GM10248 (cell line): ENCODE measurements at places on chromosomes 7 and 10.

DNA sequence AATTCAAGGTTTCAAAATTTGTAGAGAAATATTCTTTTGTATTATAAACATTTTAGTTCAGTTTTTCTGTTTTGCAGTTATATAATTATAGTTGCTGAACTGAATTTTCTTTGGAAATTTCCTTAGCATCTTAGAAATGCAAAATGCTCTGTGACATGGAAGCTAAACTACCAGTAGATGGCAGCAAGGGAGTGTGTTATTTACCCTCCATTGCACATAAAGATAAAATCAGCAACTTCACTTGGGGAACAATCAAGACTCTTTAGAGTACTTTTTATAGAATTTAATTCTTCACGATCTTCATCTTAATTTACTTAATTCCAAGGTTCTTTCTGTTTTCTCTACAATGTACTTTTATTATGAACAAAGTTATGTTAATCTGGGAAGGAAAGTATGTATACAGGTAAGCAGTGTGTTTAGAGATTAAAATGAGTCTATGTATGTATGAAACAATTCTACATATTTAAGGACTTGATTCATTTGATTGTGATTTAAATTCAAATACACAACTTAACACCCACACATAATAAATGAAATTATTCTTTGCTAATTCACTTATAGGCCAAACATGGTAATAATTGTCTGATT is 404.2 kb downstream of the THSD7A start:
- peak; percentile 48 for DNase-seq

DNA sequence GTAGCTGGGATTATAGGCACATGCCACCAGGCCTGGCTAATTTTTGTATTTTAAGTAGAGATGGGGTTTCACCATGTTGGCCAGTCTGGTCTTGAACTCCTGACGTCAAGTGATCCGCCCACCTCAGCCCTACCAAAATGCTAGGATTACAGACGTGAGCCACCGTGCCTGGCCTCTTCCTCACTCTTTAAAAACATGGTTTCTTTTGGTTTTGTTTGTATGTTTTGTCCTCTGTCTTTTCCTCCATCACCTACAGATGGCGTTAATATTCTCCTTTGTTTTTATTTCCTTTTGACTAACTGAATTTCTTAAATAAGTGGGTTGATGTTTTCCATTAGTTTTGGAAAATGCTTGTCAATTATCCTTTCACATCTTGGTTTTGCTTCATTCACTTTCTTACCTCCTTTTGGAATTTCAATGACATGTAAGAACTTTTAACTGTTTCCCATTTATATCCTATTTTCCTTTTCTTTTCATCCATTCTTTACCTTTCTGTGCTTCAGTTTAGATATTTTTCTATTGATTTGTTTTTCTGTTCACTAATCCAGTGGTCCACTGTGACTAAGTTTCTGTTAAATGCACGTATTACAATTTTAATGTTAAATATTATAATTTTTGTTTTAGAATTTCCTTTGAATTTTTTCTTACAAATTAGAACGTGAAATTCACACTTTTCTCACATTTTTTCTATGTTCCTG is 104.1 kb downstream of the ZNF467 start:
- DNase-seq, result no peak

DNA sequence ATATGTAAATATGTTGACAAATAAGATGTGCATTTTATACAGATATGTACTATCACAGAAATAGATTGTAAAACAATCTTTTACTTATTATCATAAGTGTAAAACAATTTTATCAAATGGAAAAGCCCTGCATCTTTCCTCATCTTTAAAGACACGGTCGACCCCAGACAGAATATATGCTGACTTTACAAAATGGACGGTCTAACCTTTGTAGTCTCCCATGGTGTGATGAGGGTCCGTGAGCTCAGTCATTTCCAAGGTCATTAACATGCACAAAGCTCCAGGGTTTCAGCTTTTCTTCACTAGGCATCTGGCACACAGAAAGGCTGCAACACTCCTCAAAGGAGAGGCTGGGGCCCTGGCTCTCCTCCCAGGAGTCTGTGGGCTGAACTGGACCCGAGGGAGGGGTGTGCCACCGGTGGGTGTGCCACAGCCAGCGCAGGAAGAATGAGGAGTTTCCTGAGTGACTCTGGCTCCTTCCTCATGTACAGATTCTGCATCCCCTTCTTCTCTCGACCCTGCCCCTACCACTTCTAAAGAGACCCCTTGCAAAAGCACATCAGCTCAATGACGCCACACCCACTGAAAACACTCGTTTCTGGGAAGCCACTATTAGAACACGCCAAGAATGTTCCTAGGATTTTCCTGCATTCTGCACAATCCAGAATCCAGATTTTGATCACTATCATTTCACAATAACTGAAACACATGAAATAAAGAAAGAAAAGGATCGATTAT is 26.2 kb upstream of the ABLIM1 start:
- DNase-seq, result no peak

GRCh38 chr7:40499718-40500117 is 364.9 kb downstream of the SUGCT start:
- DNase-seq, result no peak

DNA sequence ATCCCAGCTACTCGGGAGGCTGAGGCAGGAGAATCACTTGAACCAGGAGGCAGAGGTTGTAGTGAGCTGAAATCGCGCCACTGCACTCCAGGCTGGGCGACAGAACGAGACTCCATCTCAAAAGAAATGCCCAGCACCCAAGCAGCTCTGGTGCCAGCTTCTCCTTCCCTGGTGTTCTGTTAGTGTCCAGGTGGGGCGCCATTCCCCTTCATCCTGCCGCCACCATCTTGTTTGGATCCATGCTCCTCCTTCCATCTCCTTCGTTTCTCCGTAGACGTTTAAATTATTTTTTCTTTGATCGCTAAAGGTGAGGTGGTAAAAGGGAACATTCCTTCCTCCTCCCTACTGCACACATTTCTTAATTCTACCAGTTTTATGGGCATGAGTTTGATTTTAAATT is 30.3 kb downstream of the PROSER2 start:
- no peak for DNase-seq

DNA sequence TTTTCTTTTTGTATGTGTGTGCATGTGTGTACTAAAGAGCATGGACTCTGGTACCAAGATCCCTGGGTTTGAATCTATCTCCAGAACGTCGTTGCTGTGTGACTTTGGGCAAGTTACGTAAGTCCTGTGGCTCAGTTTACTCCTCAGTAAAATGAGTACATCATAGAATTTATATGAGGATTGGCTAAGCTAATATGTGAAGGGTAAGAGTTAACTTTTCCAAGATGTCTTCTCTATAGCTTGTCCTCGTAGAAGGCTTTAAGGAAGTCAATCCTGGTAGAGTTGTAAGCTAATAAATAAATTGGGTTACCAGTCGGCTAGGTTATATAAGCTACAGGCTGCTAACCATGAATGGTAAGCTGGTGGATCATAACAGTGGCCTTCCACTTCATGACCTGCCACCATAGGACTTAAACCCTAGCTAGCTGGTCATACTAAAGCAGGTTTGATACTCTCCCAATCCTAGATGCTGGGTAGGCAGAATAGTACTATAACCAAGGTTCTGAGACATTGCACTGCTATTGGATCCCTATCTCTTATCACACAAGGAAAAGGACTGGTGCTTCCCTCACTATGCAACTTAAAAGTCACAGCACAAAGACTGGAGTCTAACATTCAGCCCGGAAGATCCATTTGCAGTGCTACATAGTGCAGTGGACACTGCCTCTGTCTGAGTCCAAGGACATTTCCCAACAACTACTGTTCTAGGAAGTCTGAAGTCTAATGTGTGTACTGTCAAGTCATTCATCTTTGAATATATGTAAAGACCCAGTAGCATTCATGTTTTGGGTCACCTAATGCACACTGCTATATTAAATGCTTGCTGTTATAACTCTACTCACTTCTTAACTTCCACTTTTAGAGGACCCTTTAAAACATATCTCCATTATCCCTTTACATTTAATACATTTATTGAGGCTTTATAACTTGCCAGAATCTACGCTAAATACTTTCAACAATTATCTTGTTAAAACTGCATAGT is 156.2 kb downstream of the CRPPA start:
- no peak for DNase-seq

GRCh38 chr7:19752020-19752419 is 21.4 kb downstream of the TMEM196 start:
- no peak for DNase-seq

- no peak for DNase-seq
These were observed 314.6 kb downstream of the FRMD4A start for GRCh38 chr10:14016011-14016536.

GRCh38 chr10:88895250-88895649 is 15.2 kb downstream of the STAMBPL1 start:
- no peak for DNase-seq

DNA sequence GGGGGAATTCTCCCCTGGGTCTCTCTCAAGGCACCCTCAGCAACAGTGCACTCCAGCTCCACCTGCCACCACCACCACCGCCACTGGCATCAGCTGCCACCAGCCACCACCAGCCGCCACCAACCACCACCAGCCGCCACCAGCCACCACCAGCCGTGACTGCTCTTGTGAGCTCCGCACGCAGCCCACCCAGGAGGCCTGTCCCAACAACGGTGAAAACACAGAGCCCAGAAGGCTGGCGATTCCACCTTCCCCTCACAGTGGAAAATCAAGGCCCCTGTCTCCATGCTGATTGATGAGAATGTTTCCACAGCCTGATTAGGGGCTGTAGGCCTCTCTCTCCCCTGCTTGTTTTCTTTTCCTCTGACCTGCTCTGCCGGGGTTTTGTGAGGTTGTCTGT is 41.1 kb downstream of the COBL start:
- DNase-seq, result no peak

DNA sequence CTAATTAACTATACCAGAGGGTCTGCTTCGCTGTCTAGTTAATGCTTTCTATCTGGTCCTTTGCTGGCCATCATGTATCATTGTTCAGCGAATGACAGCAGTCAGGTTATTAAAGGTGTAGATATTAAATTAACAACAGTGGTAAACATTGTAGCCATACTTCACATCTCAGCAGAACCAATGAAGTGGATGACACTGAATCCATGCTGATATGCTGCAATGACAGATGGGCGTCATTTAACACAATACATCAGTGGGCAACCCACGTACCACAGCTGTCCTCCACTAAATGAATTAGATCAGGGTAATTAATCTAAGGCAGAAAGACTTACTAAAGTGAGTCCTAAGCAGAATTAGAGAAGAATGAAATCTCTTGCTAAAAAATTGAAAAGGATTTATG is 767.2 kb downstream of the NXPH1 start:
- no peak for DNase-seq

- DNase-seq, result peak; percentile 10
These were observed 53.5 kb downstream of the SCIN start for GRCh38 chr7:12623885-12624498.

- DNase-seq, result no peak
These were observed 31.8 kb upstream of the GPAM start for GRCh38 chr10:112215342-112215774.

DNA sequence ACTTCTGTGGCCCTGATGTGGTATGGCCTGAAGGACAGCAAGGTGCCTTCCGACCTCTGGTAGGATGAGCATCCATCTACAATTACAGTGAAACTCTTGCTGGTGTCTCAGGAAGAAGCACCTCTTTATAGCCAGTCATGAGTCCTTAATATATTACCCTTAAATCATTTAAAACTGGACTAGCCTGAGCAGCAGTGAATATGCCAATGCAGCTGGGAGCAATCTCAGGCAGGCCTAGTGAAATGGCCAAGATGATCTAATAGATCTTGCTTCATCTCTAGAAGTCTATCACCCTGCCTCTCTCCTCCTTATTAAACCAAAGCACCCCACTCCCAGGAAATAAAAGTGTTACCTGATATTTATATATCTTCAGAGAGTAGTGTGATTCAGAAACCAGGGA is 66.7 kb upstream of the SORCS3 start:
- DNase-seq, result no peak

DNA sequence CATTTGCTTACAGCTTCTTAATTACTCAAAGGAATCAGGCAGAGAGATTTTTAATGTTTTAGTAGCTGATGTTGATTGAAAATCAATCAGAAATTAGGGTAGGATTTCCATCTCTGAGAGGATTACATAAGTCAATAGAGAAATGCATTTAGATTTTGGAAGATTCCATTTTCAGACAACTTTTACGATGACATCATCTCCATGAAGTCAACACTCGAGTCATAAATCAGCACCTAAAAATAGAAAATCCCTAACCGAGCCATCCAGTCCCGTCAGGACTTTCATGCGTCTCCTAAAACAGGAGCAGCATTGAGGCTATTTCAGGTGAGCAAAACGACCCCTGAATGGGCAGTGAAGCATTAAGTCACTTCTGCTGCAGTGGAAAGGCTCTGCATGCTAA is 279.7 kb upstream of the RNF32 start:
- DNase-seq, result no peak

GRCh38 chr10:64368298-64368697 is 847.1 kb downstream of the REEP3 start:
- DNase-seq, result no peak

DNA sequence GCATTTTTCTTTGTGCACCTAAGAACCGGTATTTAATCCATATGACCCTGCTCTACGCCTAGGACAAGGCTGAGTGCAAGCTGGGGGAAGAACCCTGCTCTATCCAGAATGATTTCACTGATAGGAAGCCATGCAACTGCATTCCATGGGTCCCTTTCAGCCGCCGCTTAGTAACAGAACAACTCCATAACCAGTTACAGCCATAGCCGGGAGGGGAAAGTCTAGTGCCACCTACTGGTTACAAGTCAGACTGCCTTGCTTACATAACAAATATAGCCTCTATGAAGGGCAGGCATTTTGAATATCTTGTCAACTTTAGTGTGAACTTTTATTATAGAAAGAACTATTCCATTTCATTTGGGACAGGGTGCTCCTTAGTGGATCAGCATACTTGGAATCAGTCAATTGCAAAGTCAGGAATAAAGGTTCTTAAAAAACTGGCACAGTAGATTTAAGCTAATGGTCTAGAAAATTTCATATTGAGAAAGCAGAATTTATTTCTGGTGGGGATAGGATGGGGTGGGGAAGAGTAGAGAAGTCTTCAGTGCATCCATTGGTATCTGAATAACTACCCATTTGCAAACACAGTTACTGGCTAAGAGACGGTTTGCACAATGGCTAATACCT is 521.7 kb downstream of the ADRA2A start:
- DNase-seq, result peak; percentile 34

DNA sequence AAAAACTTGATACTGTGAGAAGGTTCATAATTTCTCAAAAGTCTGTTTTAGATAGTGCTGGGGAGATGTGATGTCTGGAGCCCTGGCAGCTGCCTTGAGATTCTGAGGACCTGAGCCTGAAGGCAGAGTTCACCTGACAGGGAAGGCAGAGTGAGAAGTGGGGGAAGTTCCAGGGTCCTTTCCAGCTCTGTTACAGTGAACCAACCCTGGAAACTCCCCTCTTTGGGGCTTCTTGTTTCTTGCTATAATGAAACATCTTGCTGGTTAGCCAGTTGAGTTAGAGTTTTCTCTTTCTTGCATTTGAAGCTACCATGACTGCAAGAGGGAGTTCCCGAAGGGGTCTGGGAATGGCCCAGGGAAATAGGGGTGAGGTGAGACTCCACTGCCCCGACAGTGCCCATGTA is 158.9 kb upstream of the TNRC18 start:
- DNase-seq, result no peak

GRCh38 chr10:72098836-72099599 is 10.7 kb upstream of the SPOCK2 start:
- DNase-seq, result no peak

- DNase-seq, result no peak
These were observed 391.8 kb downstream of the CALN1 start for GRCh38 chr7:72020311-72020710.
